Activated CD8-positive, alpha-beta T cell treated with anti-CD3 and anti-CD28 coated beads, Interleukin-2, amount 10 ng/mL, durations not matched to agents 7 days and 5 days (primary cell): ENCODE measurements at places on chromosomes 3 and 15. TPM values are rescaled to one million over a fixed set of nuclear protein-coding genes. Genes with fewer than 3 reads are reported as not detected.

- DNase-seq, result peak; percentile 4
These were observed 26.0 kb downstream of the WHAMM start for GRCh38 chr15:82835391-82835917.

GRCh38 chr3:110343945-110344344, 727.7 kb upstream of the NECTIN3 start:
- no peak for DNase-seq

DNA sequence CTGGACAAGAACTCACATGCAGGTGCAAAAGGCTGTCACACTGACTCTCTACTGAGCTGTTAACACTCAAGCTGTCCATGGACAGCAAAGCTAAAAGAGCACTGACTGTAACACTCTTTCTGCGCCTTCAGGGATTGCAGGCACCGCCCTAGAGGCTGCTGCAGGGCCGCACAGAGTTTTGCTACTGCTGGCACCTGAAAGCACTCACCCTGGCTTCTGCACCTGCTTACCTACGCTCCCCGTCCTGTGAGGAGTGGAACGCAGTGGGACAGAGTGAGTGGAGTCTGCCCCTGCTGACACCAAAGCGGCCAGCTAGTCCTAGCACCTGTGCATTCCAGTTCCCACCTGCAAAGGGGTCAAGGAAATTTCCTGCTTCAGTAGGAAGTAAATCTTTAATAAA, 941.3 kb downstream of the DIPK2A start:
- no peak for DNase-seq

- DNase-seq, result no peak
These were observed 1.4 kb downstream of the PFN2 start for GRCh38 chr3:149969110-149969939.

GRCh38 chr3:60323651-60324050, 927.6 kb downstream of the FHIT start:
- DNase-seq, result no peak

- DNase-seq, result peak; percentile 74
These were observed 22.1 kb upstream of the SCAANT1 start for GRCh38 chr3:63934041-63934866.

GRCh38 chr15:40272485-40273056, 10.3 kb downstream of the ANKRD63 start:
- peak; percentile 37 for DNase-seq

DNA sequence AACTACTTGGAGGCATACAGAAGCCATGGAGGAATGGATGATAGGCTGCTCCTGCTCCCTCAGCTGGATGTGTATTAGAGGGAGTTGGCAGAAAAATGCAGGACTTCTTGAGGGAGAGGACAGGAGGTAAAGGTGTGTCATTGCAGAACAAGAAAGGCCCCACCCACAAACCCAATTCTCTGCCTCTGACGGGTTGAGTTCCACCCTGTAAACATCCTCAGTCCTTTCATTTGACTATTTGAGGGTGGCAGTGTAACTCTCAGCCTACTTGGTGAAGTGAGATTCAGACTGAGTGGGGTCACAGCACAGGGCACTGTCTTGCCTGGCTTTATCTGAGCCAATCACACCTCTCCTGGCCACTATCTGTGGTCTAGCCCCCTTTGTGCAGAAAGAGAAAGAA, at the start of gene TPRG1:
Gene TPRG1, plus strand, starts transcription at position 265 of the 400 bp plus-strand sequence. CDS start 35,414 bp downstream, outside the sequence.
- no peak for DNase-seq

DNA sequence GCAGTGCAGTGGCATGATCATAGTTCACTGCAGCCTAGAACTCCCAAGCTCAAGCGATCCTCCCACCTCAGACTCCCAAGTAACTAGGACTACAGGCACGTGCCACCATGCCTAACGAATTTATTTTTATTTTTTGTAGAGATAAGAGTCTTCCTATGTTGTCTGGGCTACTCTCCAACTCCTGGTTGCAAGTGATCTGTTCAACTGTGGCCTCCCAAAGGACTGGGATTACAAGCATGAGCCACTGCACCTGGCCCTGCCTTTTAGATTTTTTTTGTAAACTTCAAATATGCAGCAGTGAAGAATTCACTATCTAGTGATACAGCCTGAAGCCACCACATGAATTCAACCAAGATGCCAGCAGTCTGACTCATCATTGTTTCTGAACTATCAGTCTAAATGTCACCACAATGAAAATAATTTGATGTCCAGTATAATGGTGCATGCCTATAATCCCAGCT, 32.7 kb downstream of the UBXN7 start:
- DNase-seq, result no peak

- no peak for DNase-seq
These were observed 441.0 kb downstream of the TUSC7 start for GRCh38 chr3:117150628-117151027.

GRCh38 chr15:70539409-70539808, 223.9 kb downstream of the UACA start:
- DNase-seq, result no peak

DNA sequence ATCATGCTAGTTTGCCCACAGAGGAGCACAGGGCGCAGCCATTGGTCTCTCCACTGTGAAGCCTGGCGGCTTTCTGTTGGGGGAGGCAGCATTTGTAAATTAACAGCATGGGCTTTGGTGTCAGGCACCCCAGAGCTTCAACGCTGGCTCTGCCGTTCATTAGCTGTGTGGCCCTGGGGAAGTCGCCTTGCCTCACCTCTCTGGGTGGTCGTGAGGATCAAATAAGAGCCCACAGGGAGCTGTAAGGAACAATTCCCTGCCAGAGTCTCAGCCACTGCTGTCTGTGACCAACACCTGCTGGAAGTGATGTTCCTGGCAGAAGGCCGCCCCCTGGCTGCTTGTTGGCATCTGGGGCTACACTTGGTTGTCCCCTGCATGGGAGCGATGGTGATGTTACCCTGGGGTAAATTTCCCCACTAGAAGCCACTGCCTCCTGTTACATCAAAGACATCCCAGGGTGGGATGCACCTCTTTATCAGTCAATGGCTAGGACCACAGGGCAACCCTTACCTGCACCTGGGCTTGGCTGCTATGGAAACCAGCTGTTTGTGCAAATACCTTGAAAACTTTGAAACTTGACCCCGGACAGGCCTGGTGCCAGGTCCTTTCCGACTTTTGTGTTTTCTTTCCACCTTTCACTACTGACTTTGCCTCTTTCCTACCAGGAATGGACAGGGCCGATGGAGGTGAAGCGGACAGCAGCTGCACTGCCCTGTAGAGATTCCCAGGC, 36.9 kb downstream of the DNASE1L3 start:
- DNase-seq, result peak; percentile 60

DNA sequence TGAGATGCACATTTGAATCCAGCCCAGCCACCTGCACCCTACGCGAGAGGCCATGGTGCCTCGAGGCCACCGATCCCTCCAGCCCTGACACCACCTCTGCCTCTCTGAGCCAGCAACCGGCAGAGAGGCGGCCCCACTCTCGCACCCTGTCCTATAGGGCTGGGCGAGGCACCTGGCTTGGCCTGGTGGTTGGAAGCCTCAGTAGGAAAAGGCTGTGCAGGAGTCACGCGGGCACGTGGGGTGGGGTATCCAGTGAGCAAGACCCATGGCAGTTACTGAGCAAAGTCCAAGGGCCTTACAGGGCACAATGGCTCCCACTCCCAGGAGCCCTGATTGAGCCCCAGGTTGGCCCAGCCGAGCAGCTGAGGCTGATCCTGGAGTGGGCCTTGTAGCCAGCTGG, 12.4 kb upstream of the DUSP7 start:
- no peak for DNase-seq

DNA sequence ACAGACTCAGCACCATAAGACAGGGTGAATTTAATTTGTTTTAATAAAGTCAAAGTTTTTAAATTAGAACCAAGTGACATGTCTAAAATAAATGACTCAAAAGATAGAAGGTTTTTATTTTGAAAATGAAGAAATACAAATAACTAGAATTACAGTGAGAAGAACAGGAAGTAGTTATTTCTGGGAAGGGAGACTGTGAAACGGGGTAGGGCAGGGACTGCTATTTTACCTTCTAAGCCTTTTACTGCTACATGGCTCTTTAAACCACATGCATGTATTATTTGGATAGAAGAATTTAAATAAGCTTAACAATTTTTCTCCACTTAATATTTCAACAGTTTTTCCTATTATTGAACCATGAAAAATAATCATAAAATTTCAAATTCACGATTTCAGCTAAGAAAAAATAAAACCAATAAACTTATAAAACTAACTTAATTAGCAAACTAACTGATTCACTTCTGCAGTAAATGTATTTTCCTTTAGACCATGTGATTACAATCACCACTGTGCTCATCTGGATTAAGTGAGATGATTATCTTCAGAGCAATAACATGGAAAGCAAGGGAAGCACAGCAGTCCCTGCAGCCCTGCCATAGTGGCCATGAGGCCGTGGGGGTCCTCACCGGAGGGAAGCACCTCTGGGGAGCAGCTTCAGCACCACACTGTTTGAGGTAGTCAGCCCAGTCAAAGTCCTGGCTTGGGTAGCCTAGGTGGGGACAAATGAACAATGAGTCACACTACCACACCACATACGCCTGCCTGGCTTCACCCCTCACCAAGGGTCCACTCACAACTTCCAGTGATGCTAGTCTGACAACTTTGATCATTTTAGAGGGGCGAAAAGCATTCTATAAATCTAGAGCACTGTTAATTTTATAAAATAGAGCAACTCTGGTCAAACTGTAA, 28.3 kb upstream of the STIMATE start:
- DNase-seq, result no peak

- no peak for DNase-seq
These were observed 6.8 kb downstream of the IL17RE start for GRCh38 chr3:9909221-9910013.

GRCh38 chr3:59052803-59053411, 3.1 kb upstream of the CFAP20DC start:
- DNase-seq, result peak; percentile 46

DNA sequence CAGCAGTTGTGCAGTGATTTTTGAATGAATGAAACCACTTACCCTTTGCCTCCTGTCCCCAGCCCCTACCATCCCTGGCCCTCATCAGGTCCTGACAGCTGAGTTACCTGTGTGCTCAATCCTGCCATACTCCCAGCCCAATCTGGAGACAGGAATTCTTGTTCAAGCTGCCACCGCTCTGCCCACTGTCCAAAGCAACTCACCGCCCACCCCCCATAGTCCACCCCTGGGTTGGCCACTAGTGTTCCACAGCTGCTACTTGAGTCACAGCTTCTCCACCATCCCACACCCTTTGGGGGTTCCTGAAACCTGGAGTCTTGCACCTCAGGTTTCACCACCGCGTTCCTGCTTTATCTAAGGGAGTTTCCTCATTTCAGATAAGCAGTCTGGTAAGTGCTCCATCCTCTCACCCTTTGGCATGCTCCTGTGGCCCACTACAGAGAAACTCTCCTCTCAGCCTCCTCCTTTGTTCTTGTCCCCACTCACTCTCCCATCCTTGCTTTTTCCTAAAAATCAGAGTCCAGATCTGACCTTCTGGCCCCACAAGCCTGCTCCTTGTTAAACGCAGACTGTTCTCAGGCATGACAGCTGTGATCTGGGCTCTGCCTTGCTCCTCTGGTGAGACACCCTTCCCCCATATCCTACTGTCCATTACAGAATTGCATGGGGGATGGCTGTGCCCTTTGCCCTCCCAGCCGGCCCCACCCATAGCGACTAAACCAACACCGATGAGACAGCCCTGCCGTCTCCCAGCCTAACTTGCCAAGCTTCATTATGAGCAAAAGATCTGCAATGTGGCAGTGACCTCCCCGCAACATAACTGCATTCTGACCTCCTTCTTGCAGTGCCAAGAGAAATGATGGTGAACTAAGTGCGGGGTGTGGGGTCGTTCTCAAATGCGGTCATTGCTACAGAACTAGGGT, 50.0 kb downstream of the CYP19A1 start:
- DNase-seq, result no peak

- DNase-seq, result peak; percentile 20
These were observed 23.0 kb upstream of the MUC20 start for GRCh38 chr3:195697582-195698324.

DNA sequence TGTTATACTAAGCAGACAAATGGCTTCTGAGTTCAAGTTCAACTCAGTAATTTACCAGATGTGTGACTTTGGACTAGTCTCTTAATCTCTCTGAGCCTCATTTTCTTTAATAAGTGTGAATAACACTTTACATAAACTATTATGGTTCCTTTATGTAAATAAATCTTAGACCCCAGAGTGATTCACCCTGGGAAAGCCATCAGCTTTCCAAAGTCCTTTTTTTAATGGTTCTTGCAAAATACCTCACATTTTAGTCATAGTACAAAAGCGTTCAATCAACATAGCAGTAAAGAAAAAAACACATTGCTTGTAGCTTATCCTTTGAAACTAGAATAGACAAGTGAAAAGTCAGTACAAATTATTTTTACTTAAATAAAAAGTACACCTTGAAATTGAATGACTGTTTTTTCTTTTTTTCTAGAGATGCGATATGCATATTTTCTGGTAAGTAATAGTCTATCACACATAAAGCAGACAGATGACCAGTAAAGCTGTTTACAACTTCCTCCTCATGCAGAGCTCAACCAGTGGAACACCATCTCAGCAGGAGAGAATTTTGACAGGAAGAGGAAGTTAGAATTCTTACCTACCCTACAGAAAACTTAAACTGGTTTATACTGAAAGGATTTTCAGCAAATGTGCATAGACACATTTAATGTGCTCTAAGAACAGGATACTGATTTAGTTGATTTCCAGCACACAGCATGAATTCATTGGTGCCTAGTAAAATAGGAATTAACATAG, 123.0 kb upstream of the AGBL1 start:
- no peak for DNase-seq

- peak; percentile 25 for DNase-seq
These were observed 630 bp downstream of the CACNA2D2 start for GRCh38 chr3:50502584-50503423.

GRCh38 chr15:63408524-63408923, 26.9 kb upstream of the CA12 start:
- no peak for DNase-seq

DNA sequence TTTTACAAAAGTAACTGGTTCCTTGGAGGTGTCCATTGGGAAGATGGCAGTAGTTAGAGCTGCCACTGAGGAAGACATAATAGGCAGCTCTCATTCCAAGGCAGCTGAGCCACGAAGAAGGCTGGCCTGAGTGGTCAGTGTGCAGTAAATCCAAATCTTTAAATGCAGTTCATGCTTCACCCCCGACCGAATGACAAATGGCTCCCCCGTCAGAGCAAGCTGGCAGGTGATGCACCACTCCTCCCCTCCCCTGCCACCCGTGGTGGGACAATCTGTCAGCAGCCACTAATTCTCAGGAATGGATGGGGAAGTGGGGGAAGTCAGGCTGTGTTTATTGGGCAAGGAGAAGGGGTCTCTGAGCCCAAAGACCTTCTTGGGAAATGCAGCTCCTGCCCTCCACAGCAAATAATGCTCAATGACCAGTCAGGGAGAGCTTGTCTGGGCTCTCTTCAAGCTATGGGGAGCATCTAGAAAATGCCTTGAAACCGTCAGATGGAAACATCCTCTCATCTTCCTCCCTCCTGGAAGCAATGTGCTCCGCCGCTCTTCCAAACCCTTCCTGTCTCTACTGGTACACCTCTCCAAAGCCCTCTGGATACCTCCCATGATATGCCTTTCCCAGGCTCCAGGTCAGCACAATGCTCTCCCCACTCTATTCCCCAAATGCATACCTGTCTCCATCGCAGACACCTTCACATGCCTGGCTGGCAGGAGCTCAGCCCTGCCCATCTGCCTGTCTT, 65.4 kb downstream of the LIPC start:
- DNase-seq, result no peak

Gene DNAH1
- total RNA-seq, result 20.2 TPM

Gene ZNF445
- 26.7 TPM for total RNA-seq

Gene LMAN1L
- 0.47 TPM for total RNA-seq

Gene IVD
- 77.7 TPM for total RNA-seq

Gene VWA5B2
- not detected for total RNA-seq

Gene TMEM212
- not detected for total RNA-seq

Gene TPRG1
- 0.86 TPM for total RNA-seq

Gene SV2B
- total RNA-seq, result not detected

Gene TTC14
- total RNA-seq, result 65.5 TPM

Gene CCDC39
- total RNA-seq, result not detected

Gene OR5K2
- not detected for total RNA-seq
